Activated T-helper 9 cell treated with anti-CD3 and anti-CD28 coated beads, Interleukin-2, amount 50 U/mL, for 16 hours (primary cell): ENCODE measurements at places on chromosomes 7 and 10.

DNA sequence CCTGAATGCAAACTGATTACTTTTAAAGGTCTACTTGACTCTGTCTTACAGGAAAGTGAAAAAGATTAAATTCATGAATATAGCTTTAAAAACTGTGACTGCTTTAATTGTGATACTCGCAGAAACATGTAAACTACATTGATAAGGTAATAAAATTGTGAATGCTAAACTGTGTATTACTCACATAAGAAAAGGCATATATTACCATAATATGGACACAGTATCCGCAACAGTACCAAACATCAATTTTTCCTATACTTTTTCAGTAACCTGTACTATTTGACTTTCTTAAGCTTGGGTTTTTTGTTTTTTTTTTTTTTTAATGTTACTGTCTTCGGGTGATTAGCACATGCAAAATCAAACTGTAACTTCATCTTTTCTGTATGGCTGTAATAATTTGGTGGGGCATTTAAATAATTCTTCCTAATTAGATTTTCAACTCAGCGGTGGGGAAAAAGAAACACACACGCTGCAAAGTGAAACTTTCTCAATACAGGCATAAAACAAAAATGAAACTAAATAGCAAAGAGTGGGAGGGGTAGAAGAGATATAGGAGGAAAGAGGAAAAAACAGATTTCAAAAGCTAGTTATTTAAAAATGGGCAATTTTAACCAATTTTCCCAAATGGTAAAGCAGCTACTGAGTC lies 23.2 kb downstream of the NT5C3A start:
- no peak for DNase-seq

DNA sequence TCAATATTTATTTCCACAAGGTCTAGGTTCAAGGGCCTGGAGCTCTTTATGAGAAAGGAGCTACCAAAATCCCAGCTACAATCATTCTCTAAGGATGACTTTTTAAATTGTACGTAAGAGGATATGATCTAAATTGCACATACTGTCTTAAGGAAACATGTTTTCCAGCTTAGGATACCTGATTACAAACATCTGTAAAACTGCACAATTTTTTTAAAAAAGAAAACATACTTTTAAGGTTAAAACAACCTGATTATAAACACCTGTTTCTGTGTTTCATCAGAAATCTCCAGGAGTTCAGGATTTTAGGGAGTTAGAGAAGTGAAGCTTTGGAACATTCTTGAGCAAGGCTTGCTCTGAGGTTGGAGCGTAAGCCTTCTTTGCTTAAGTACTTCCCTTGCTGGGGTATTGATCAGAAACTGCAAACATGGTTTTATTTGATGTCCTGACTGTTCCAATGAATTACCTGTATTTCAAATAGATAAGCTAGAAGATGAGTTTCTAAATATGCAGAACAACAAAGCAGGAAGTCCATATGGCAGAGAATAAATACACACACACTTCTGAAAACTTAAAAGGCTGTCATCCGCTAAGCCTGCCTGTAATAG lies 248.6 kb downstream of the GFRA1 start:
- no peak for DNase-seq

- DNase-seq: no peak
Observed at GRCh38 chr7:139737221-139738100, 40.3 kb downstream of the HIPK2 start.

DNA sequence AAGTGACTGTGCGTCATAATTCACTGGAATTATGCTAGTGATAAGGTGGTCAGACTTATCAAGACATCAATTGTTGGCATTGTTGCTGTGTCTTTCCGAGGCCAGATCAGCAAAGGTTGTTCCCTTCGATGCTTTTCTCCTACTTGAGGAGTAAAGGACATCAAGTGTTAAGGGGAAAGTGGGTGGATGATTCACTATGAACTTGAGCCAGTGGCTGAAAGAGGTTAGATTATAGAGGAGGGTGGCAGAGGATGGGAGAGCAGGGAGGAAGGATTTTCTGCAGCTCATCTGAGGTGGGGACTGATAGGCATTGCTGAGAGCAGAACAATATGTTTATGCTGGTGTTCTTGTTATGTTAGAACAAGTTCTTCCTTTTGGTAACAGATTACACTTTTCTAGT lies 131.4 kb upstream of the AGR3 start:
- no peak for DNase-seq

DNA sequence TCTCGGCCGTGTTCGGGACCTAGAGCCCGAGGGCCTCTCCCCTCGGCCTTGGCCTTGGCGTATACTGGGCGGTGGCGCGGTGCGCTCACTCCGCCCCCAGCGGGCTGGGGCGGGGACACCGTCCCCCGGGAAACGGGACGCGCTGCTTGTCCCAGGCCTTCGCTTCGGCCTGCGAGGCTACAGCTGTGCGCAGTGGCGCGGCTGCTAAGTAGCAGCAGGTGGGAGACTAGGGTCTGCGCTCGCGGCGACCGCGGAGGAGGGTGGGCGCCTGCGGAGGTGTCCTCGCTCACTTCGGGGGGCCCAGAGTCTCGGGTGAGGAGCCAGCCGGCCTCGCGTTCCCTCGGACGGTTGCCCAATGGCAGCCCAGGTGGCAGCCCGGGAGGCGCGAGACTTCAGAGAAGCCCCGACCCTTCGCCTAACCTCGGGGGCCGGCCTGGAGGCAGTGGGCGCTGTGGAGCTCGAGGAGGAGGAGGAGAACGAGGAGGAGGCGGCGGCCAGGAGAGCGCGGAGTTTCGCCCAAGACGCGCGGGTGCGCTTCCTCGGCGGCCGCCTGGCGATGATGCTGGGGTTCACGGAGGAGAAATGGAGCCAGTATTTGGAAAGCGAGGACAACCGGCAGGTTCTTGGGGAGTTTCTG lies at the start of gene DNAH11:
Gene DNAH11, plus strand, starts transcription at position 149 of the 637 bp plus-strand sequence. Its CDS starts 207 bp downstream, at position 356.
- no peak for DNase-seq
